ENCODE measurements at places on chromosomes 12 and 14. TPM values are rescaled to one million over a fixed set of nuclear protein-coding genes. Genes with fewer than 3 reads are reported as not detected.
A peak's percentile ranks its signal among the peaks of the same experiment; 100 is the strongest.

DNA sequence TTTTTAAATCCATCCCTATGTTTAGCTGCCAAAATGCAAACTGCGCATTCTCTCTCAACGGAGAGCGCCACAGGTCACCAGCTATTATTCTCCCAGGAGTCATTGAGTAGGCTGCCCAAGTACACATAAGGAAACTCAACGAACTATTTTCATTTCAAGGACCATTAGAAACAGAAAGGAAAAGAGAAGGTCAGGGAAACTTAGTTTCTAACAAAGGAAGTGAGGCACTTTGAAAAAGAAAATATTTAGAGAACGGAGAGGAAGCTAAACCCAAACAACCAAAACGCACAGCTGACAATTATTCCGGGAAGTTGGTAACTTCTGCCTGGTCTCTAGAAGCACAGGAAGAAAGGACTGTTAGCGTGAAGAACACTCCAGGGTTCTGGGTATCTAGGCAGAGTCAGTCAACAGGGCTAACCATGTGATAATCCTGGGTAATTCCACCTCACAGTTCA lies 23.5 kb downstream of the GPHB5 start:
- no peak for DNase-seq

PTHLH gene
- 1.3 TPM for total RNA-seq

TRMT61A gene
- 8.2 TPM for total RNA-seq

- DNase-seq, result no peak
Observed at GRCh38 chr12:109961201-109961600, 35.0 kb downstream of the GIT2 start.

DTX1 gene
- total RNA-seq, result not detected

- peak; percentile 77 for DNase-seq
Observed at GRCh38 chr12:26239122-26239851, 43.9 kb downstream of the SSPN start.

GRCh38 chr12:48004053-48004941 lies at the start of gene COL2A1:
COL2A1 (minus strand) TSS chr12:48004476; CDS start chr12:48004321, 155 bp downstream.
- peak; percentile 26 for DNase-seq

ADGRD1 gene
- total RNA-seq, result under 0.01 TPM

- no peak for DNase-seq
Observed at GRCh38 chr12:132660052-132660451, 27.1 kb downstream of the POLE start.

DNA sequence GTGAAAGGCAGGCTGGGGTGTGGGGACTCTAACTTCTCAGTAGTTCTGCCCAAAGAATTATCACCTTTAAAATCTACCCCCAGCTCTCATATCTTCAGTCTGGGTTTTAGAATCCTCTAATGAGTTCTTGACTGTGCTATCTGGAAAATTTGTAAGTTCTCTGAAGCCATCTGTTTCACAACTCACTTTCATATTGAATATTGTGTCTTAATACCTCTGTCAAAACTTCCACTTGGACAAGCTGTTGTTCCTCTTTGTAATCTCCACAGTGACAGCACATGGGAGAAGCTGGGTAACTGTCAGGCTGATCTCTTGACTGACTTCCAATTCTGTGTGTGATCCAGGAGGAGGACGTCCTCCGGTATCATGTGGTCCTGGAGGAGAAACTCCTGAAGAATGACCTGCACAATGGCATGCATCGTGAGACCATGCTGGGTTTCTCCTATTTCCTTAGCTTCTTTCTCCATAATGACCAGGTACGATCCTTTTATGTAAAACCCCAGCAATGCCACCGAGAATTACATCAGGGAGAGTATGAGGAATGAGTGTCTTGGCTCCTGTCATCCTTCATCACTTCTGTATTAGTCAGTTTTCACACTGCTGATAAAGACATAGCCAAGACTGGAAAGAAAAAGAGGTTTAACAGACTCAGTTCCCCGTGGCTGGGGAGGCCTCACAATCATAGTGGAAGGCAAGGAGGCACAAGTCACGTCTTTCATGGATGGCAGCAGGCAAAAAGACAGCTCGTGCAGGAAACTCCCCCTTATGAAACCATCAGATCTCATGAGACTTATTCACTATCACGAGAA lies 111.9 kb downstream of the STAB2 start:
- no peak for DNase-seq

DNA sequence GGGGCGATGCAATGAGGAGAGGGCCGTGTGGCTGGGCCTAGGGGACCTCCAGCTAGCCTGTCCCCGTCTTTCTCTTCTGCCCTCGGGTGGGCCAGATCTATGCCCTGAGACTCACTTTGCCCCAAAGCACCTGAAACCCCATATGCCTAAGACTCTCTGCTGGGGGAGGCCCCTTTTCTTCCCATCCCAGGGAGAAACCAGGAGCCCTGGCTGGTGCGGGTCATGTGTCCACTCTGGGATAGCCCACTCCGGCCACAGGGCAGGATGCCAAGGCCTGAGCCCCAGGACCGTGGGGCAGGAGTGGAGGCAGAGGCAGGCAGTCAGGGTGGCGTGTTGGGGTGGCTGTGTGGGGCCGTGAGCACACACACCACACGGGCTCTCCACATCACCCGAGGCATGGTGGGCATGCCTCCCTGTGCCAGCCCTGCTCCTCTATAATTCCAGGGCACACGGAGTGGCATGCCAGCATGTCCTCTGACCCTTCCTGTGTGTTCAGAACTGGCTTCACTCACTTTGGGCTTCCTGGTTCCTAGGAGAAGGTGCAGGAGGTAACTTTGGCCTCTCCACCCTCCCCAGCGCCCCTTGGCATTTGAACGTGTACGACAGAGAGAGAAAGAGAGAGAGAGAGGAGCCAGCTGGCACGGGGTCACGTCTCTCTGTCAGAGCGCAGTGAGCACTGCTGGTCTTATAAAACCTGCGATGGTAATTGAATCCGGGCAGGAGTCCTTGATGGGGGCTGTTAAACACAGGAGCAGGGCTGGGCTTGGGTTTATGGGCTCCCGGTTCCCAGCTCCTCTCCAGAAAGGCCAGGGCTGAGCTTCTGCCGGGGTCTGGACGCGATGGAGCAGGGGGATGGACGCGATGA lies 144.2 kb downstream of the KIF26A start:
- DNase-seq, result no peak

GRCh38 chr12:110637869-110638441 lies 24.0 kb downstream of the TCTN1 start:
- DNase-seq, result no peak

DNA sequence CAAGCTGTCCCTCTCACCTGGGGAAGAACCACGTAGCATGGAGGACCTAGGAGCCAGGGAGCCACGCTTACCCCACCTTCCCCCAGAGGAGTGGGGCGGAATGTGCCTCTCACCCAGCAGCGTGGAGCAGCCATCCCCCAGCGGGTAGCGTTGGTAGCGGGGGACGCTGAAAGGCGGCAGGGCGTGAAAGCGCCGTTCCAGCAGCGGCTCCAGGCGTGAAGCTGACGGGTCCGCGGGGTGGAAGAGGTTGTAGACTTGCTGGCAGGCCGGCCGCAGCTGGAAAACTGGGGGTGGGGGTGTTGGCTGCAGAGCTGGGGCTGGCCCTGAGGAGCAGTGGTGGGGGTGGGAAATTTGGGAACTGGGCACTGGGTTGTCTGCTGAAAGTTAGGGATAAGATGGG lies 11.9 kb downstream of the ARL6IP4 start:
- DNase-seq, result no peak

DNA sequence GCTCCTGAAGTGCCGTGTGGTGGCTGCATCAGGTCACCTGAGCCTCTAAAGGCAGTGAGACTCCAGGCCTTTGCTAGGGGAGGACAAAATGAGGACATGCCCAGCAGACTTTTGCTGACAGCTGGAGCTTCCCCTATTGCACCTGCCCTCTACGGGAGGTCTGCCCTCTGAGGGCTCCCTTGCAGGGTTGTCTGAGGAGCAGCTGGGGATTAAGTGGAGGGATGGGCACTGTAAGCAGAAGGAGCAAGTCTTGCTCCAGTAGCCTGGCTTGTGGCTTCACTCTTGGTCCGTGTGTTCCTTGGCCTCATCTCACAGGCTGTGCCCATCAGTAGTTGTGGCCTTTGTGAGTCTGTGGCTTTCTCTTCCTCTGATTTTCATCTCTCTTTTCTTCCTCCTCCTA lies 66.9 kb upstream of the NRXN3 start:
- no peak for DNase-seq

DNA sequence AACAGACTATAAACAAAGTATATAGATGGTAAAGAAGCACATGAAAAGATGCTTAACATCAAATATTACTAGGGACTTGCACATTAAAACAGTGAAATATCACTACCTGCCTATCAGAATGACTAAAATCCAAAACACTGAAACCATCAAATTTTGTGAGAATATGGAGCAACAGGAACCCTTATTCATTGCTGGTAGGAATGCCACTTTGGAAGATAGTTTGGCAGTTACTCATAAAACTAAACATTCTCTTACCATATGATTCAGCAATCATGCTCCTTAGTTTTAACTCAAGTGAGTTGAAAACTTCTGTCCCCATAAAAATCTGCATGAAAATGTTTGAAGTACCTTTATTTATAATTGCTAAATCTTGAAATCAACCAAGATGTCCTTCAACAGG lies 297.6 kb downstream of the DAD1 start:
- no peak for DNase-seq

- DNase-seq, result no peak
Observed at GRCh38 chr14:61812347-61813095, 50.3 kb downstream of the SNAPC1 start.

C14orf93 gene
- 4.7 TPM for total RNA-seq

GRCh38 chr12:93601591-93601990 lies 29.1 kb downstream of the SOCS2 start:
- no peak for DNase-seq

GRCh38 chr12:98387444-98387843 lies 127.9 kb upstream of the TMPO start:
- DNase-seq, result no peak
